ENCODE measurements at places on chromosomes 4 and X. TPM values are rescaled to one million over a fixed set of nuclear protein-coding genes. Genes with fewer than 3 reads are reported as not detected.

The PCDH10 gene
- total RNA-seq = 11.0 TPM

The MAEA gene
- total RNA-seq = 62.9 TPM

The ABHD18 gene
- 9.5 TPM for total RNA-seq

The ASB5 gene
- total RNA-seq = 0.32 TPM

The RHOXF2 gene
- total RNA-seq = not detected

Data from osteocyte (in vitro differentiated cells).